ENCODE measurements at places on chromosomes 6 and 20.

GRCh38 chr6:53793318-53794136, 1.3 kb upstream of the LRRC1 start:
- peak; percentile 50 for DNase-seq

DNA sequence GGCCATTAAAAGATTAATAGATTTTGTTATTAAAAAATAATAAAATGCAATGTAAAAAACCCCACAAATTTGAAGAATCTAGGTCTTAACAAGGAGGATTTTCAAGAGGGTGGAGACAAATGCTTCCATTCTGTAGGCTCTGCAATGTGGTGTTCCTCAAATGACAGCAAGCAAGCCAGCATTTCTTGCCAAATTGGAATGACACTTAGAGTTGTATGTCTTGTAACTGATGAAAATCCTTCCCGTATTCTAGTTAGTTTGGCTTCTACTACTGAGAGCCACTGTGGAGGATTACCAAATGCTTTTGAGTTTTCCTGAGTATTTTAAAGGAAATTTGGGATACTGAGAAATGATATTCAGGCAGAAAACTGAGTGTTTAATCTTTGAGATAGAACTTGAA, 1225.5 kb upstream of the CITED2 start:
- DNase-seq: no peak

DNA sequence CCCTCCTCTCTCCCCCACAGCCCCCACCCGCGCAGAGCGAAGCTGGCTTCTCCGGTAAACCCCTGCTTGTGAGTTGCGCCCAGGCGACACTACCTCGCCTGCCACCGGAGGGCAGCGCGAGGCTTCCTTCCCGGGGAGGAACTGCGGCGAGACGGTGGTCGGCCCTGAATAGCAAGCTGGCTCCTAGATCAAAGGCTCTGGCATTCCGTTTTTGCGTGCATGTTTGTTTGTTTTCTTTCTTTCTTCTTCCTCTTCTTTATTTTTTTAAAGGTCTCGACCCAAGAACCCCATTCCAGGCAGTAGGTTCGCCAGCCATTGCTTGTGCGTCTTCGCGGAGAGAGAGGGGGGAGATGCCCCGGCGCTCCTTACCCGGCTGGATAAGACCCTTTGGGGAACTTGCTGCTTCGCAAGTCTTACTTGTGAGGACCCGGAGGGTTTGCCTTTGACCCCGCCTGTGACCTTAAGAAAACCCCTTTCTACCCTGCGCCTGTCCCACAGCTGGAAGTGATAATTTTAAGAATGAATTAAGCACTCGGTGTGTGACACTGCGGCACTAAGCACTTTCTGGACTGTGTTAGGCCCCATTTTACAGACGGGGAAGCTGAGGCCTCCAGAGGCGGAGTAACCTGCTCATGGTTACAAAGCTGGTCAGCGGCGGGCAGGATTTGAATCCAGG, 92.7 kb upstream of the SIRPA start:
- DNase-seq: peak; percentile 86

- DNase-seq: no peak
Observed at GRCh38 chr6:31830886-31831335, 3.4 kb downstream of the HSPA1B start.

DNA sequence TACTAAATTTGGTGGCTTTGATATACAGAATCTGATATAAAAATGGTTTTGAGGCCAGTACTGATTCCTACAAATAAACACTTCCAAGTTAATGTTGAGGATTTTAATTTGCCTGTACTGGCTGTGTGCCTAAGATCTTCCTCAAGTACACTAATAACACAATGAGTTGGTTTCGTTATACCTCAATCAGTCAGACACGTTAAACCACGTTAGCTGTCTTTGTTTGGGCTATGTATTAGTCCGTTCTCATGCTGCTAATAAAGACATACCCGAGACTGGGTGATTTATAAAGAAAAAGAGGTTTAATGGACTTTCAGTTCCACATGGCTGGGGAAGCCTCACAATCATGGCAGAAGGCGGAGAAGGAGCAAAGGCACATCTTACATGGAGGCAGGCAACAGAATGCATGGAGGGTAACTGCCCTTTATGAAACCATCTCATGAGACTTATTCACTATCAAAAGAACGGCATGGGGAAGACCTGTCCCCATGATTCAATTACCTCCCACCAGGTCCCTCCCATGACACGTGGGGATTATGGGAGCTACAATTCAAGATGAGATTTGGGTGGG, 46.2 kb downstream of the NT5E start:
- no peak for DNase-seq

GRCh38 chr6:119328254-119328653, 21.3 kb downstream of the MAN1A1 start:
- no peak for DNase-seq

DNA sequence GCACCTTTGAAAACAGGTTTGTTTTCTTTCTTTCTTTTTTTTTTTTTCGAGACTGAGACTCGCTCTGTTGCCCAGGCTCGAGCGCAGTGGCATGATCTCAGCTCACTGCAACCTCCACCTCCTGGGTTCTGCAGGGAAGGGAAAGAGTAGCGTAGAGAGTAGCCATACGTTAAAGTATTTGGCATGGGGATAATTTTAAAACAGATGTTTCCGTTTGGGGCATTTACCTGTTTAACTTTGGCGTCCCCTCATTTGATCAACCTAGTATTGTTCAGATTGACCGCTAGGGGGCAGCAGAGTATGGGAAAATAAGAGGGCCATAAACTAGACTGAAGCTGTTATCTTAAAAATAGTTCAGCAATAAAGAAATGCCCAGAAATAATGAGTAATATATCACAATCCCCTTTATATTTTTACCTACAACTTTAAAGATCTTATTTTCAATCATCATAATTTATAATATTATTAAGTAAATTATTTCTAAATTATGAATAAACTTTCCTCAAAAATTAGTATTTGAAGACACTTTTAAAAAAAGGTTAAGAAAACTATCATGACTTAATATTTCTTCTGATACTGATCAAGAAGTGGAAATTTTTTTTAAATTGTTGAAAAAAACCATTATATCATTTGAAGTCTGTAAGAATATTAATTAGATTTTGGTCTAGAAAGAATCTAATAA, 7.6 kb upstream of the TAAR9 start:
- peak; percentile 4 for DNase-seq

GRCh38 chr6:37369321-37370201, 15.8 kb downstream of the RNF8 start:
- no peak for DNase-seq

DNA sequence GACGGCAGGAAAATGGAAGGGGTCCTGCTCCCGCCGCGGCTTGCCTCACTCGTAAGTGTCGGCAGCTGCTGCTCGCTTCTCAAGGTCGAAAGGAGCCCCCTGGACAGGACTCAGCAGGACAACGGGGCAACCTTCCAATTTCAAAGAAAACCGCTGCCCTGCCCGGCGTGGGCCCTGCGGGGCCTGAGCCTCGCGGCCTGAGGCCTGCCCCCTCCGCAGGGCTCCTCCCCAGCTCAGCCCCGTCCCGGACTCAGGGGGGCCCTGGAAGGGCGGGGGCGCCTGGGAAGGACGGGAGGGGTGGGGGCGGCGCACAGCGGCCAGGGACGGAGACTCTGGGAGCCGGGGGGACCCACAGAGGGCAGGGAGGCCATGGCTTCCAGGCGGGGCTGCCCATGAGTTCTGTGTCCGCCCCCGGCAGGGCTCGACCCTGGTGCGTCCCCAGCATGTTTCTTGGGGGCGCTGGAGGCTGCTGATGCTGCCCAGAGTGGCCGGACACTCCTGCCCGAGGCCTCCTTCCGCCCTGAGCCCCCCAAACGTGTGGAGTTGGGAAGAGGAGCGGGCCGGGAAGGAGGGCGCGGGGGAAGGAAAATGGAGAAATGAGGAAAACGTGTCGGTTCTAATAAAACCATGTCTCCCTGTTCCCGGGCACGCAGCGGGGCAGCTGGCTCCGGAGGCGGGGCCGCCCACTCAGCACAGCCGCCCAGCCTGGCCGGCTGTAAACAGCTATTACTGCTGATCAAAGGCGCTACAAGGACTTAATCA, 114.6 kb downstream of the DLL1 start:
- no peak for DNase-seq

DNA sequence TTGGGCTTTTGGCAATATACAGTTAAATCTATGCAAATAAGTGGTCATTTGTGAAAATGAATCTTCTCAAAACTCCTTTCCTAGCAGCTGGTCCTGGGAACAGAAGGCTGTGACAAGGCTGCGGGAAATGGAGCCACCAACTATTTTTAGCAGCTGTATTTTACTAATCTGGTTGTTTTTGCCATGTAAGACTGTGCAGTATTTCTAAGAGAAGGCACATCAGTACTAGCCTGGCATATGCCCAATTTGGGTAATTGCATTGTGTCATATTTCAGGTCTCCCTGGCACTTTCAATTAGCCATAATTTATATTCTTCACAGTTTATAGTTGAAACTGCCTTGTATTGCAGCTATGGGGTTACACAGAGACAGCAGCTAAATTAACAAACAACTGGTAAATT, 109.6 kb downstream of the MANEA start:
- no peak for DNase-seq

DNA sequence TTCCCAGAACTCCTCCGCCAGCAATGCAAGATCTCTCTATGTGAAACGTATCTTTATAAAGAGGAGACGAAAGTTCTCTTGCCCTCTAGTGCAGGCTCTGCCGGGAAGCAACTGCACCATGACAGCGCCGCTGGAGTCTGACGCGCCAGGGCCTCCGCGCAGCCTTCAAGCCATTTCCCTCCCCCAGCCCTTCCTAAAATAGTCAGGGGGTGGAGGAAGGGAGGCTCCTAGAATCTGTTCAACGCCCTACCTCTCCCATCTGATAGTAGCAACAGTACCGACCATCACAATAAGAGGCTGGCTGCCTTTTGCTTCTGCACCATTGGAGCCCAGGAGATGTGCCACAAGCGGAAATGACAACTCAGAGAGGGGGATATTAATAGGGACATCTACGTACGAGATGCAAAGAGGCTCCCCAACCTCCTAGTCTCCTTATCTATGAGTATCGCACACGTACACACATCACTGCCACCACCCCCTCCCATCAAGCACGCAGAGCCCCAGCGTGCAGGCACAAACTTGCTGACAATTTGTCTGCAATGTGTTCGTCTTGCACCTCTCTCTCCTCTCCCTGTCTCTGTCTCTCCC, 1.0 kb downstream of the SYNE1 start:
- DNase-seq: peak; percentile 77

DNA sequence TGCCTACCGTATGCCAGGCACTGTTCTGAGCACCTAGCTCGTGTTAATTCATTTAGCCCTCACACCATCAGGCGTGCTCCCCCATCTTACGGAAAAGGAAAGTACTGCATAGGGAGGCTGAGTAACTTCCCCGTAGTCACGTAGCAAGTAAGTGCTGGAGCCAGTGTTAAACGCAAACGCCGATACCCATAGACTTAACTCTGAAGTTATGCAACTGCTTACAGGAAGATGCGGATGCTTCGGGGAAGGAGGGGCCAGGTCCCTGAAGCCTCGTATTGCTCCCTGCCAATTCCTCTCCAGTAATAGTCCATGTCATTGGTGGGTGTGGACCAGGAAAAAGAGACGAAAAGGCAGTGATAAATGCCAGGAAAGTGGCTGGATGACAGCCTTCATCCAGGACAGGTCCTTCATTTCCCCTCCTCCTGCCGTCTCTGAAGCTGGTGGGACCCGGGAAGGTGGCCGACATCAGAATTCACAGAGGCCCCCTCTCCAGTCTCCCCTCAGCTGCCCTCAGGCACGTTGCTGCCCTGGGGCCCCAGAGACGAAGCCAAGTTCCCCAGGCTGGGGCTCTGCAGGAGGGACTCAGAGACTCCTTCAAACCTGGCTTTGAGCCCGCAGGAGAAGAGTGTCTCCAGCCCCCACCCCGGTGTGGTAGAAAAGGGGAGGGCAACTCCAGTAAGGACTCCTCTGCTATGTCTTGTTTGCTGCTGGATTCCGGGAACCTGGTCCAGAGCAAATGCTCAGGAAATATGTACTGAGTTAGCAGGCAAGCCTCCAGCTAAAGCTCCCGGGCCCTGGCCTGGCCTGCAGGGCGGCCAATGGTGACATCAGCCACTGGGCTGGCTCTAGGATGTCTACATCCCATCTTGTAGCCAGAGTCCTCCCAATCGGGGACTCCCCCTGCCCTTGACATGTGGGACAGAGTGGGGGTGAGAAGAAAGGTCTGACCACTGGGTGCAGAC, 37.8 kb downstream of the RAB44 start:
- DNase-seq: no peak

GRCh38 chr20:62624719-62625453, 17.4 kb upstream of the SLCO4A1 start:
- DNase-seq: no peak

DNA sequence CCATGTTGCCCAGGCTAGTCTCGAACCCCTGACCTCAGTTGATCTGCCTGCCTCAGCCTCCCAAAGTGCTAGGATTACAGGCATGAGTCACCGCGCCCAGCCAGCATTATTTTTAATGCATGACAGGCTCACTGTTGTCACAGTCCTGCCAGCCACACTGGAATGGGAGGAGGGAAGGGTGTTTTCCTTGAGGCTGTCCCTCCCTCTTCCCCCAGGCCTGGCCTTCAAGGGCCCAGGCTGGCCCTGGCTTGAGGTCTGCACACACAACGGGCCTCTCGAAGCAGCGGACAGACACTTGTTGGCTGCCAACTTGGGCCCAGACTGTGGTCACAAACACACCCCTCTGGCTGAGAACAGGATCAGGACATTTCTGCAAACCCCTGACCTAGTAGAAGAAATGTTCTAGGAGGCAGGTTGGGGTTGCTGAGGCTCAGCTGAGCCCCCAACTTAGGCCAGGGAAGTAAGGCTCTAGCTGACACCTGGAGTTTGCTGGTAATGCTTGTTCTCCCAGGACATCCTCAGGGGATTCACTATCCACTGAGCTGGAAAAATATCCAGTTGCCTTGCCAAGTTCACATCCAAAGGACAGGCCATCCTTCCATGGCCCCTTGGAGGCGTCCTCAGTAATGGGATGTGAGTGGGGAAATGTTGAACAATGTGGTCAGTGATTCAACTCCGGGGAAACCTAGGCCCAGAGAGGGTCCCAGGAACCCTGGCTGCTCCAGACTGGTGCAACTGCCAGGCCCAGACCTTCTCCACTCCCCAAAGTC, 9.9 kb downstream of the SNTA1 start:
- DNase-seq: peak; percentile 17
